Stimulated activated CD4-positive, alpha-beta T cell treated with anti-CD3 and anti-CD28 coated beads, Interleukin-4, amount 100 ng/mL, for 24 hours (primary cell): ENCODE measurements at places on chromosomes 3 and 15.

DNA sequence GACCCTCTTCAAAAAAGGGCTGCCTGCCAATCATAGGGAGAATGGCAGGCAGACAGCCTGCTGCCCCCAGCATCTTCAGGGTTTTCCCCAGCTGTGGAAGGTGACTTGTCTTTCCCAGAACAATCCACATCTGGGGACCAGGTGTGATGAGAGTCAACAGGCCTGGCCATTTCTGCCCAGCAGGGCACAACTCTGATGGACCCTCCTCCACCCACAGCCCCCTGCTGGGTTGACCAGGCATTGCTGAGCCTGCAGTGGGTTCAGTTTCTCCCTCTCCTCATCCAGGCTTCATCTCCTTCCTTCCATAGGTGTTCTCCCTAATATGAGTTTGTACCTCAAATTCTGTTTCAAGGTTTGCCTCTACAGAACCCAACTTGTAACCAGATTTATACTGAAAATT lies 111.0 kb downstream of the MINAR1 start:
- DNase-seq: no peak

DNA sequence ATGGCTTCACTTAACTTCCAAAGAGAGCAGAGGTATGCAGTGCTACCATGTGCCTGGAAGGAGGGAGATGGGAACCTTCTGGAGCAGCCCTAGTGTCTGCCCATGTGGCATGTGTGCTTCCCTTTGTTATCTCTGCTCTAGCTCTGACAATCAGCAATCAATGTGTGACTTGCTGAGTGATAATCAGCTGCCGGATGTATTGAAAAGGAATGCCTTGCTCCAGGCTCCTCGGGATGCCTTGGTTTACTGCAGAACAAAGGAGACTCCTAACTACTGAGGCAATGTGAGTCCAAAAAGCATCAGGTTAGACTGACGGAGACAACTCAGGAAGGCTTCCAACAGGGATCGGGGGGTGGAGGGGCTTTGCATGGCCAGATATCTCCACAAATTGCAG lies 36.0 kb upstream of the CORO2B start:
- DNase-seq: no peak

DNA sequence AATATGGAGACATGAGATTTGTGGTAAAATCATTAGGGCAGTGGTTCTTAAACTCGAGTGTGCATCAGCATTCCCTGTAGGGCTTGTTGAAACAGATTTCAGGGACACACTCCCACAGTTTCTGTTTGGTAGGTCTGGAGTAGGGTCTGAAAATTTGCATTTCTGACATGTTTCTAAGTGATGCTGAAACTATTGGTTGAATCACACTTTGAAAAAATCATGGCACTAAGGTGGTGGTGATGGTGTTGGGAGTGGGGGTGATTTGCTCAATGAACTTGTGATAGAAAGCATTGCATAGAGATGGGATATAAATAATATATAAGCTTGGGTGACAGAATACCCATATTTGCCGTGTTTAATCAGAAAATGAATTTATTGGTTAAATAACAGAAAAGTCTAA lies 11.3 kb downstream of the MITF start:
- DNase-seq: no peak

GRCh38 chr3:55571913-55572312 lies 84.8 kb upstream of the WNT5A start:
- DNase-seq: no peak

DNA sequence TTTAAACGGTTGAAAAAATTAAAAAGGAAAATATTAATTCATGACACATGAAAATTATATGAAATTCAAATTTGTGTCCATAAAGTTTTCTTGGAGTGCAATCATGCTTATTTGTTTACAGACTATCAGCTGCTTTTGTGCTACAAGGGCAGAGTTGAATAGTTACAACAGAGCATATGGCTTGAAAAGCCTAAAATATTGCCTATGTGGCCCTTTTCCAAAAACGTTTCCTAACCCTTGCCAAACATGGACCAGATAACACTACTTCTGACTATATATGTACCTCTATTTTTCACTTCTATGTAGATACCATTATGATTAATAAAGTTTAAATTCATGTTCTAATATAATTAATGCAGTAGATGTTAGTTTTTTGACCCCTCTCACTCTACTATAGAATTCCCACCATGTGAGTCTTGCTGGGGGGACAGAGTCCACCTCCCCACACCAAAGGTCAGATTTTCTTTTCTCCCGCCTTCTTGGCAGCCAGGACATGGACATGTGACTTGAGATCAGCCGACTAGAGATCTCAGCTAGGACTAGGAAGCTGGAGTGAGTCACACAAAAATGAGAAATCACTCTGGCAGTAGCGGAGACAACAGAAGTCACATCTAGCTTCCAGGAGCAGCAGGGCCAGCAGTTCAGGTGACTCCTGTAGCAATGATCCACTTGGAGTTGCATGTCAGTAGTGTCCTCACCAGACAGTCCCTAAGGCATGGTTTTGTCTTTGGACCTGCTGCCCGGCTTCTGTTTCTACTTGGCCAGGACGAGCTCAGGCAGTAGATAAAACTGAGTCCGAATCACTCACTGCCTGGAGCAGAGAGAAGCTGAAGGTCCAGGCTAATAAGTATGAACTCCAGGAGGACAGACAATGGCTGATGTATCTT lies 22.4 kb downstream of the CIAO2A start:
- no peak for DNase-seq

GRCh38 chr15:65416845-65417416 lies 5.8 kb downstream of the IGDCC4 start:
- DNase-seq: no peak

DNA sequence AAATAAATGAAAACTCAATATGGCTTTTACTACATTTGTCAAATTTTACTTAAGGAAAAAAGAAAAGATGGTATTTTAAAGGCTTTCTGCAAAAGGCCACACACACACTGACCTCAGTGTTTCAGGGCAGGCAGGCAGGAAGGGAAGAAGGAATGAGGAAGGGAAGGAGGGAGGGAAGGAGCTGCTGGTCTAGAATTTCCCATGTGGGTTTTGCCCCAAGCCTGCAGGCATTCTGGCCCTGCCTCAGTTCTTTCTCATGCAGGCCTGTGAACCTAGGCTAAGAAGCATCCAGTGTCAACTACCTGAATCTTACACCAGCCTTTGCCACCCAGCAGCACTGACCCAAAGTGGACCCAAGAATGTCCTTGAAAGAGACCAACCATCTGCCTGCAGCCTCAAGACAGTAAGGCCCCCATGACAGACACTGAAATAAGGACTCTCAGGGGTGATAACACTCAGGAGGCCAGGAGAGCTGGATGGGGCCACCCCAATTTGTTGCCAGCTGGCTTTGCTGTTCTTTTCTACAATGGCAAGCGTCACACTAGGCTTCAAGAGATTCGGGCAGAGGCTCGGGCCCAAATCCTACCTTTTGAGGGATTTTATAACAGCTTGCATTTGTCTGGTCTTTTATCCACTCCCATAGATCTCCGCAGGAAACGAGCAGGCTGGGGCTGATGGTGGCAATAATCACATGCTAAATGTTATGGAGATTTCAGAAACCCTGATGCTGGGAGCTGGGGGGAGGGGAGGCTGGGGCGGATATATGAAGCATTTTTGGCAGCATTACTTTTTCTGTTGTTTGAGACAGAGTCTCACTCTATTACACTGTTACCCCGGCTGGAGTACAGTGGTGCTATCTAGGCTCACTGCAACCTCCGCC lies 51.4 kb downstream of the XXYLT1 start:
- no peak for DNase-seq

DNA sequence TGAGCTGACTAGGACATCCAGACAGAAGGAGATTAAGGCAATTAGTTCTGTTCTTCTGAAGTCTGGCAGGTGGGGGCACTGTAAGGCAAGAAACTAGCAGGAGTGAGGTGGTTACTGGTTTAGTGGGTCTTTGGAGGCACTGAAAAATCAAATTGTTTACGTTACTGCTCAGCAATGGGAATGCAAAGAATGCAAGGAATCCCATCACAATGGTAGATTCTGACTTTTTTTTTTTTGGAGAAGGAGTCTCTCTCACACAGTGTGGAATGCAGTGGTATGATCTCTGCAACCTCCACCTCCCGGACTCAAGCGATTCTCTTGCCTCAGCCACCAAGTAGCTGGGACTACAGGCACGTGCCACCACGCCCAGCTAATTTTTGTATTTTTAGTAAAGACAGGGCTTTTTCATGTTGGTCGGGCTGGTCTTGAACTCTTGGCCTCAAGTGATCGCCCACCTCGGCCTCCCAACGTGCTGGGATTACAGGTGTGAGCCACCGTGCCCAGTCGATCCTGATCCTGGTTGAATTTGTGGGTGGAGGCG lies 16.4 kb downstream of the FAM107A start:
- DNase-seq: no peak

- no peak for DNase-seq
Observed at GRCh38 chr15:85331655-85332285, 48.6 kb upstream of the AKAP13 start.

GRCh38 chr15:101803676-101804075 lies 367 bp downstream of the OR4F6 start:
- DNase-seq: no peak

- DNase-seq: no peak
Observed at GRCh38 chr3:140015741-140016140, 80.8 kb downstream of the CLSTN2 start.
